ENCODE measurements at places on chromosomes 4 and X. TPM values are rescaled to one million over a fixed set of nuclear protein-coding genes. Genes with fewer than 3 reads are reported as not detected.

The FRG2 gene
- total RNA-seq: not detected

DNA sequence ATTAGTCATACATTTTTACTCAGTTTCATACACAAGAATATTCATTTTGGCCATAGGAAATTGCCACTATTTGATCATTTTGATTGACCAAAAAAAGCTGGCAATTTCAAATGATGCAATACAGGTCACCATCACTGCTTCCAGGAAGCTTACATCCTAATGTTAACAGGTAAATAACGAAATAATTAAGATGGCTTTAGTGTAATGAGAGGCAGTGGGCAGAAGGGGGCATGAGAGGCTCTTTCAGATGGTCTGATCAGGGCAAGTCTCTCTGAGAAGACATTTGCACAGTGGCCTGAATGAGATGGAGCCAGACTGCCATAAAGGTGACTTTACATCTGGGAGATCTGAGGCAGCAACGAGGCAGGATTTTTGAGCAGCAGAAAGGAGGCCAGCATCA lies 170.7 kb downstream of the SLIT2 start:
- no peak for DNase-seq
- H3K4me1 ChIP-seq: peaks cover 5% of the 10 kb centered on the region
- H3K4me3 ChIP-seq: no peak overlapping the region

The GLA gene
- total RNA-seq: 17.5 TPM

- H3K4me1 ChIP-seq: peaks cover 6% of the 10 kb centered on the region
- H3K27ac ChIP-seq: no peak overlapping the region
- H3K4me3 ChIP-seq: no peak overlapping the region
- H3K27me3 ChIP-seq: no peaks in the 10 kb centered on the region
Measured at GRCh38 chrX:7108030-7108429, 39.5 kb upstream of the STS start.
